Cortex of kidney (tissue), 1 donor: ENCODE measurements at places on chromosomes 16 and 17.

GRCh38 chr17:2239882-2240430 is 63.6 kb downstream of the SMG6 start:
- no peak for DNase-seq

- no peak for DNase-seq
Observed at GRCh38 chr17:27807567-27808470, 7.5 kb upstream of the NOS2 start.

GRCh38 chr17:76826330-76827068 is 41.7 kb upstream of the MGAT5B start:
- DNase-seq, result no peak

DNA sequence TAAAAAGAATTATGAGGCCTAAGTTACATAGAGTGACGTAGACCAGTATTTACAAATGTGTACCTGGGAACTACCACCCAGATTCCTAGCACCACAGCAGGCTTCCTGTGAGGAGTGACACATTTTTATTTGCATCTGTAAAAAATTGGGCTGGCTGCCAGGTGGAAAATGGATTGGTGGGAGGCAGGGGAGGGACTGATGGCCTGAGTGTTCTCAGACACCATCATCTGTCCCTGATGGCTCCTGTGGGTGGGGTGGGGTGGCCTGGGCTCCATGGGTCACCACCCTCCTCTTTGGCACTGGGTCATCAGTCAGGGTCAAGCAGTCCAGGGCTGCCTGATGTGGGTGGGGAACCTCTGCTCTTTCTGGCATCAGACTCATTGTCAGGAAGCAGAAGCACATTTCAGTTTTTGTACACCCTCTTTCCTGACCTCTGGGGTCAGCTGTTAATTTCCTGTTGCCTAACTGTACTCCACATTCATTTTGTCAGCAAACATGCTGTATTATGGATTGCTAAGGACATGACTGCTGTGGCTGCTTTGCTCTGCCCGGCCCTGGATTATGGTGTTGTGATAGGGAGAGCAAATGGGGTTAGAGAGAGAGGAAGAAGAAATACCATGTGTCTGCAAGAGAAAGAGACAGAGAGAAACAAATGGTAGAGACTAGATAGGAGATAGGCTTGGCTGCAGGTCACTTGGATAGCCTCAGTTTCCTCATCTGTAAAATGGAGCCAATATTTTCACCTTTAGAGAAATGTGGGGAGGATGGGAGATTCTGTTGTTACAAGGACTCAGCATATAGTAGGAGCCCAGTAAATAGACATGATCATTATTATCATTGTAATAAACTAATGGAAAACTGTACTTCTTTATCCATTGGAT is 11.6 kb upstream of the MFAP4 start:
- DNase-seq, result no peak

DNA sequence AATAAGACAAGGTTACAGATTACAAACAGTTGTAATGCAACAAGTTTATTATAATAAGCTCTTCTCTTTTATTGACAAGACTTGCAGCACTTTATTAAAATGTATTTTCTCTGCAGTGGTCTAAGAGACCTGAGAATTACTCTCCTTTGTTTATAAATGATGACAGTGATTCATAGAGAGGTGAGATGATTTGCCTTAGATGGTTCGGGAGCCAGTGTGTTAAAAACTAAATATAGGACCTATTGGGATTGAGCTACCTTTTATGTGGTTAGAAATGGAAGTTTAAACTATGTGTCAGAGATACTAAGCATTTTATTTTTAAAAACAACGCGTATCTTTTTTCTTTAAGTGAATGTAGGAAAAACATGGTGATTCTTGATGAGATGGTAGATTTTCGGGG is 2.9 kb upstream of the KRTAP3-3 start:
- DNase-seq, result no peak

DNA sequence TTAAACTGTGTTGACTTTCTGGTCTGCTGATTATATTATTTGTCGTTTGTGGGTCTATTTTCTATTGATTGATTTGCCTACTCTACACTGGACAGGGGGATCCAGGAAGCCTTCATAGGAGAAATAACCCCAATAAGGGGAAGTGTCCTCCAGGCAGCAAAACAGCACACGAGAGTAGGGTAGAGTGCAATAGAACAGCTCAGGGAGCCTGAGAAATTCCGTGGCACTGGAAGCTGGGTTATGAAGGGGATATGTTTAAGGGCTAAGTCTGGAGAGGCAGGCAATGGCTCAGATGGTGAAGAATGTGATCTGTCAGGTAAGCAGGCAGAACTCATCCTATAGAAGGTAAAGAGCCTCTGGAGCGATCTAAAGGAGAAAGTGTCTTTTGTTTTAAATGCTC is 20.9 kb downstream of the GP2 start:
- DNase-seq, result no peak

DNA sequence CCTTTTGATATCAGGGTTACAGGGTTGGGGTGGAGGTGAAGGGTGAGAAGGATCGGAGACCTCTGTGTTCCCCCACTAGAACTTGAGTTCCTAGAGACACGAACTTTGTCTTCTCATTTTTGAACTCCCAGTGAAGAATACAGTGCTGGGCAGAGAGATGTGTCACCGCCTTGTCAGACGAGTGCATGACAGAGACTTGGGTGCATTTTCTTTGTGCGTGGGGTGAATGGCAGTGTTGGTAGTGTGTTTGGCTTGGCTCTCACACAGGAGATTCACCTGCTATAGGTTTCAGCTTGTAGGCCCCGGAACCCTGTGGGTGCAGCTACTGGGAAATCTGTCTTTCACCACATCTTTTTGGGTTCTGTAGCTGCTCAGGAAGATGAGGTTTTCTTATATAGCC is 40.0 kb upstream of the CCR7 start:
- DNase-seq, result no peak

GRCh38 chr16:27840311-27841060 is 223.0 kb downstream of the GSG1L start:
- DNase-seq, result no peak

DNA sequence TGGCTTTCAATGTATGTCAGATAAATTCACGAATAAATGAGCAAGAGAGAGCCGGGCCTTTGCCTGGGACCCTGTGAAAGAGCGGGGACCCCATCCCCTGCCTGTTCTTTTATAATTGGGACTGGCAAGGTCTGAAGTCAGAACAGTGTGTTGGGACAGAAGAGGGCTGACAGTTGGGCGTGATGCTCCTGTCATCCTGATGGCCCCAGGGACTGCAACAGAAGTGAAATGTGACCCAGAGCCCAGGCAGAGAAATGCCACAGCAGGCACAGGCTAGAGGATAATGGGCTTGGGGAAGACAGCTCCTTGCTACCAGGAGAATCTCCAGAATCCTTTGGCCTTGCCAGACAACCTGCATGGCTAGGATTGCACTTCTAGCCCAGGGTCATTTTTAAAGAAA is 37.9 kb downstream of the GSG1L start:
- DNase-seq, result no peak

DNA sequence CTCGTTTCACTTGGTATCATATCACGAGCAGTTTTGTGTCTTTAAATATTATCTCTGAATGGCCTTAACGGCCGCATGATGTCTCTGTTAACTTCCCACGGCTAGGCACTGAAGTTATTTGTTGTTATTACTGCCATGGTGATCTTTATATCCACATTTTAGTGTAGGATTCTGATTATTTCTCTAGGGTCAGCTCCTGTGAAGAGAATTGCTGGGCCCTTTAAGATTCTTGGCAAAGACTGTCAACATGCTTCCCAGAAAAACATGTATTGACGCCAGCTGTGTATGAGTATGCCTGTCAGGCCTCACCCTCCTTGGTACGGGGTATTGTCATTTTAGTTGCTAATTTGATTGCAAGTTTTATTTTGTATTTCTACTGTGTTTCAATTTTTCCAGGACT is 263.5 kb downstream of the SNX29 start:
- DNase-seq, result no peak

GRCh38 chr17:42553866-42554249 is 1.1 kb downstream of the HSD17B1 start:
- no peak for DNase-seq

GRCh38 chr17:76414334-76415295 is 30.2 kb downstream of the SPHK1 start:
- DNase-seq, result no peak

DNA sequence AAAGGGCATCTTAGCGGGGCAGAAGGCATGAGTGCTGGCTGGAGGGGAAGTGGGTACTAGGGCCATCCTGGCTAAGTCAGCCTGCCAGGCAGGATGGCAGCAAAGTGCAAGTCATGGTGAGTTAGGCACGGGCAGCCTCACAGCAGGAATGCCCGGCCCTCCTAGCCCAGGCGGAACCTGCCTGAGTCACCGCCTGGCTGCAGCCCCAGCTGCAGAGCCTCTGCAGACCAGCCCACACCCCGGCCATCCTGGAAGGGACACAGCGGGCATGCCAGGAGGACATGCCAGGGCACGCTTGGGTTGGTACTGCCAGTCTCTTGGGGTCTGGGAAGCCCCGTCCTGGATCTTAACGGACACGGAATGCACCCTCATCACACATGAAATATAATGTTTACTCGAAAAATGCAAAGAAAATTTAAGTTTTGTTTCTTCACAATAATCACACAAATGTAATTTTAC is 5.0 kb upstream of the ALDH3A1 start:
- no peak for DNase-seq

DNA sequence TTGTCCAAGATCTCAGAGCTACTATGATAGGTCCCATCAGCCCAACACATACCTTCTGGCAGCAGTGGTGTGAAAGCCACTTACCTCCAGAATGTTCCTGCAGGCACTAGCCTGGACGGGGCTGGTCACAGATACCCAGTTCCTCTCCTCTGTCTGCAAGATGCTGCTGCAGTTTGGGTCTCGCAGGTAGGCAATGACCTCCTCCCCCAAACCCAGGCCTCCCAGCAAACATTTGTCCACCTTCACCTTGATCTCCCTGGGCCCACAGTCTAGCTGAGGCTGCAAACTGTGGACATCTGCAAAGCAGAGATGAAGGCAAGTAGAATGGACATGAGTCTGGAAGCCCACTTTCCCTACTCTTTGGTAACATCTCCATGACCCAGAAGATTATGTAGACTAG is 7.1 kb downstream of the GP2 start:
- no peak for DNase-seq

DNA sequence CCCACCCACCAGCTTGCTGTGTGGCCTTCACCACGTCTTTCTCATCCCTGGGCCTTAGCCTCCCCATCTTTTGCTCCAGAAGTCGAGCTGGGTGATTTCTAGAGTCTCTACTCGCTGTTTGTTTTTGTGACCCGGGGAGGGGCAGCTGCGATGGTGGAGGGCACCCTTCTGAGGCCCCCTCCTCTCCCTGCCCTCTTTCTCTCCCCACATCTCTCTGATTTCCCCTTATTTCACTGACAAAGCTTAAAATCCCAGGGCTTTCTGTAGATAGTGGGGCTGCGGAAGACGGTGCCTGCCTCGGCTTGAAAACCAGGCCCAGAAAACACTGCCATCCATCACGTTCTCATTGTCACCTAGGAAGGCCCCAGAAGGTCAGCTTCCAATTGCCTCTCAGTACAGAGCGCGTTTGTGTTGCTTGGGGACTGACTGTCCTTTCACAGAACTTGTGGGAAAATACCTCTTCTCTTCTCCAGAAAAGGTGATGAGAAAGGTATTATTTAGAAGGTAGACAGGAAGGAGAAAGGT is 95.1 kb downstream of the NTN1 start:
- DNase-seq, result no peak

DNA sequence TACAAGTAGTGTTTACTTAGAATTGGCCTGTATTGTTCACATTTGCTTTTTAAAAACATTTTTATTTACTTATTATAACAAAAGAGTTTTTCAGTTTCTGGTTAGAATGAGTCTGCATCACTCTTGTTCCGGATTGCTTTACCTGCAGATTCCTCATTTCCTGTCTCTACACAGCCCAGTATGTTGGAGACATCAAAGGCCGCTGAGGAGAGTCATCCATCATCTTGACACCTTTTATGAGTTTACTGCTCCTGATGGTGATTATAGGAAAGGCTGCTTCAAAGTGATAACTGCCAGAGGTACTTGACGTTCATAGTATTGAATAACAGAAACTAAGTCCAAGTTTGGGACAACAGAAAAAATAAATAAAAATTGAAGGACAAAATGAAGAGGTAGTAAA is 490.5 kb upstream of the CA10 start:
- no peak for DNase-seq

DNA sequence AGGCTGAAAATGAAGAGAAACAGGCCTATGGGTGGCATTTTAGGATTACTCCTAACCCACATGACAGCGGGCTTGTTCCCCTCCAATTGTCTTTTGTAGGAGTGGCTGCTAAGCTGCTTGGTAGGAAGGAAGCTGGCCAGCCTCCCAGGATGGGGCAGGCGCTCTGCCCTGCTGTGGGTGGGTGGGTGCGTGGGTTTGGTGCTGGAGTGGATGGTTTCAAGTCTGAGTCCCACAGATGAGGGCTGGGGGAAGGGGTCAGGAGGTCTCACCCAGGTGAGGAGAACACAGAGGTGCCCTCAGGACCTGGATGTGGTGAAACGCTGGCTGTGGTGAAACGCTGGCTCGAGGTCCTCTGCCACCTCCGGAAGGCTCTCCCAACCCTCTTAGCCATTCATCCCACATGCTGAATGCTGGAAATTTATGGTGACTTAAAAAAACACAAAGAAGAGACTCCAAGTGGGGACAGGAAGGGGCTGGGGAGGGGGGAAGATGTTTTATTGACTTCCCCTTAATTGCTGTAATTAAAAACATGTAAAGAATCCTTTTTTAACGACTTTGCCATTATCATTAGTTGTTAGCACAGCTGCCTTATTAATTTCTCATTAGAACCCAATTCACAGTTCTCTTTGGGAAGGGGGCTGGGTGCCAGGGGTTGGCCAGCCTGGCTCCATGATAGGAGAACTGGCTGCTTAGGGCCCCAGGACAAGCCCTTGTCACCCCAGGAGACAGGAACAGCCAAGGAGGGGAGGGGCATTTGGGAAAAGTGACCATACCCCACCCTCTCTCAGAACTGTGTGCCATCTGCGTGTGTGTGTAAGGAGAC is 153.5 kb upstream of the CDC42EP4 start:
- DNase-seq, result no peak

DNA sequence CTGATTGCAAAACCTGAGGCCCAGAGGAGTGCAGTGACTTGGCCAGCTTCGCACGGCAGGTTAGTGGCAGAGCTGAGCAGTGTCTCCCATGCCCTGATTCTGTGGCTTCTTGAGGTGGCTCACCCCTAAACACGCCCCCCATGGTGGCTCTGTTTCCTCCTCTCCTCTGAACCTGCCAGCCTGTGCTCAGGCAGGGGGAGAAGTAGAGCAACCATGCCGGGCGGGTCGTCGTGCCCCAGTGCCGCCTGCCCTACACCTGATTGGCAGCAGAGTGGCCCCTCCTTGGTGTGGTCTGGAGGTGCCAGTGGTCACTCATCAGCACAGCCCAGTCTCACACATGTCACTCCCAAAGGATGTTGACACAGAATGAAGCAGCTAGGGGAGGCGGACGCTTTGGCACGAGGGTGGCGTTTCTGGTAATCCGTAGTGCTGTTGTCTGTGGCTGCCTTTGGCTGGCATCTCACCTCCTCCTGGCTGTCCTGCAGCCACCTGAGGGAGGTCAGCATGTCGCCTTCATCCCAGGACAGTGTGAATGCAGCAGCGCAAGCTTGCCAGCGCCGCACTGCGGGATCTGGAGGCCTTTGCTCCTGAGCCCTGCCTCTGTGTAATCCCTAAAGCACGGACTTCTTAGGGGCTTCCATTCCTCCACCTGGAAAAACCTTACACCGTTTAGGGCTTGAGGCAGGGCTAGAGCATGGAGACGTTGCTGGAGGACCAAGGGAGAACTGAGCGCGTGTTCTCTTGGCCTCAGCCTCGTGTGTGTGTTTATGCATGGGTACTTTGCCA is 294.7 kb downstream of the SEC14L1 start:
- no peak for DNase-seq
